ENCODE measurements at places on chromosomes 2 and 18. TPM values are rescaled to one million over a fixed set of nuclear protein-coding genes. Genes with fewer than 3 reads are reported as not detected.

DNA sequence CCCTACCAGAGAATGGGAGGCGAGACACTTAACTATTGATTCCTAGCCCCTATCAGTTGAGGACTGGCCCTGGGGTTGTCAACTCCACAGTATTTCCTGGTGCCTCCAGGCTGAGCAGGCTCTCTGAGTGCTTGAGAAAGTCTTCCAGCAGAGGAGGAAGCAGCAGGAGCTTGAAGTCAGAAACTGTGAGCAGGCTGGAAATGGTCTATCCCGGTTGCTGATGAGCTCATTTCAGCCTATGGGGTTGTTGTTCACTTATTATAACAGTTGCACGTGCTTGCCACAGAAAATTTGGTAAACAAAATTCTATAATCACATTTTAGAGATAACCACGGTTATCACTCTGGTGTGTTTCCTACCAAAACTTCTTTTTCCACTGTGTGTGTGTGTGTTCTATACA is 254.7 kb upstream of the THUMPD2 start:
- DNase-seq: no peak

The LINC00305 gene
- not detected for total RNA-seq

DNA sequence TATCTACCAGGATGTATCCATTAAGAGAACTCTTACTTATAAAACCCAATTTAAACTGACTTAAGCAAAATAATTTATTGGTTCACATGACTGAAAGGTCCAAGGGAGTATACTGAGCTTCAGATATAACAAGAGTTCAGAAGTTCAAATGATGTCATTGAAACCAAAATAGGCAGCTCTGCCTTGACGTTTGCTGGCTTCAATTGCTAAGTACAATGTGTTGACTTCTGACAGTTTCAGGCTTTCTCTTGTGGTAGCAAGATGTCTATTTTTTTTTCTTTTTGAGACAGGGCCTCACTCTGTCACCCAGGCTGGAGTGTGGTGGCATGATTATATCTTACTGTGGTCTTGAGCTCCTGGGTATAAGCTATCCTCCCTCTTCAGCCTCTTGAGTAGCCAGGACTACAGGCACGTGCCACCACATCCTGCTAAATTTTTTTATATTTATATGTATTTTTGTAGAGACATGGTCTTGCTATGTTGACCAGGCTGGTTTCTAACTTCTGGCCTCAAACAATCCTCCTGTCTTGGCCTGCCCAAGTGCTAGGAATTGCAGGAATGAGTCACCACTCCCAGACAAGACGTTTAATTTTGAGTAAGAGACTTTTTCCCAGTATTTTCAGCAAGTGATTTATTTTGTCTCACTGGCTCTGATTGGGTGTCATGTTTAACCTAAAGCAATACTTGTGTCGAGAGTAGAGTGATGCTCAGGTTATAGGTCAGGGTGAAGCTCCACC is 184.8 kb downstream of the NR4A2 start:
- DNase-seq: no peak

DNA sequence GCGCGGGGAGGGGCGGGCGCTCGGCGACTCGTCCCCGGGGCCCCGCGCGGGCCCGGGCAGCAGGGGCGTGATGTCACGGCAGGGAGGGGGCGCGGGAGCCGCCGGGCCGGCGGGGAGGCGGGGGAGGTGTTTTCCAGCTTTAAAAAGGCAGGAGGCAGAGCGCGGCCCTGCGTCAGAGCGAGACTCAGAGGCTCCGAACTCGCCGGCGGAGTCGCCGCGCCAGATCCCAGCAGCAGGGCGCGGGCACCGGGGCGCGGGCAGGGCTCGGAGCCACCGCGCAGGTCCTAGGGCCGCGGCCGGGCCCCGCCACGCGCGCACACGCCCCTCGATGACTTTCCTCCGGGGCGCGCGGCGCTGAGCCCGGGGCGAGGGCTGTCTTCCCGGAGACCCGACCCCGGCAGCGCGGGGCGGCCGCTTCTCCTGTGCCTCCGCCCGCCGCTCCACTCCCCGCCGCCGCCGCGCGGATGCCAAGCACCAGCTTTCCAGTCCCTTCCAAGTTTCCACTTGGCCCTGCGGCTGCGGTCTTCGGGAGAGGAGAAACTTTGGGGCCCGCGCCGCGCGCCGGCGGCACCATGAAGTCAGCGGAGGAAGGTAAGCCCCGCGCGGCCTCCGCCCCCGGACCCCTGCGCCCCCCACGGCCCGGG is at the start of gene NFATC1:
Gene NFATC1, plus strand, starts transcription at position 170 of the 644 bp plus-strand sequence. Its CDS starts 295 bp downstream, at position 465.
- peak; percentile 80 for DNase-seq

- DNase-seq: peak; percentile 69
Measured at GRCh38 chr18:12776821-12777471, 74.1 kb downstream of the PSMG2 start.

DNA sequence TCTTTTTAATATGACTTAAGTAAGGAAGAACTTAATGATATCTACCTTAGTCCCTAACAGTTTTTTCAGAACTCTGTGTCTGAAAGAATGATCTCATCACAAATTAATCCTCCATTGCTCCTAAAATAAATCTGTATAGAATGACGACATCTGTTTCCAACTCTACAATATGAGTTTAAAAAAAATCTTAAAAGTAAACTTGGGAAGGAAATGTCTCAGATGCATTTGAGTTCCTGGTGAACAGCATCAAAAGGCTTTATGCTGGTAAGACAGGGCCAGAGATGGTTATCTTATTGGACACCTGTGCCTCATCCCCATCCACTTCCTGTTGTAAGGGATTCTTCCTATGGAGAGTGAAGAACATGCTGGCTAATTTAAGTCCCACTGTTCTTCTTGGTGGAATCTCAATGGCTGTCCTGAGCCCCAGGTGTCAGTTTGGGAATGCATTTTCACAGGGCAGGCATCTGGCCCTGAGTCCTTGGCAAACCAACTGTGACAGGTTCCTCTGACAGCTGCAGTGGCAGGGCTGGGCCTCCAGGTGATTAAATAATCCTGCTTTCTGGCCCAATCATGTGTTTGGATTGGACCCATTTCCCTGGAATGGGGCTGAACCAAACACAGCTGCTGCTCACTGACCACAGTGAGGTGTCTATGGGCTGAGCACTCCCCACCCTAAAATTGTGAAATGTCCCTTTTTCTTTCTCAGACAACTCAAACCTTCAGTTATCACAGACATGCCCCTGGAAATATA is 12.9 kb upstream of the NCKAP5 start:
- no peak for DNase-seq

GRCh38 chr2:177891533-177891932 is 181.0 kb downstream of the PDE11A start:
- no peak for DNase-seq

- DNase-seq: peak; percentile 61
Measured at GRCh38 chr2:28586867-28587266, 91.0 kb downstream of the PLB1 start.

GRCh38 chr2:85712849-85713612 is 18.9 kb downstream of the GNLY start:
- DNase-seq: peak; percentile 95

The TNS1 gene
- 669 TPM for total RNA-seq

The CYP27C1 gene
- total RNA-seq: not detected
